Astrocyte (in vitro differentiated cells and primary cell): ENCODE measurements at places on chromosomes 16 and 17.

- H3K27me3 ChIP-seq: no peaks in the 10 kb centered on the region
- DNase-seq: no peak
- peaks cover 32% of the 10 kb centered on the region for H3K4me1 ChIP-seq
- H3K36me3 ChIP-seq: no peaks in the 10 kb centered on the region
- no peak overlapping the region for H3K4me3 ChIP-seq
- no peak overlapping the region for H3K27ac ChIP-seq
Measured at GRCh38 chr16:1184156-1184868, 31.4 kb downstream of the CACNA1H start.

GRCh38 chr17:79624718-79625478 lies 14.0 kb upstream of the RBFOX3 start:
- no peak overlapping the region for H3K4me3 ChIP-seq
- DNase-seq: no peak
- H3K4me1 ChIP-seq: no peaks in the 10 kb centered on the region
- H3K27me3 ChIP-seq: no peaks in the 10 kb centered on the region
- H3K36me3 ChIP-seq: no peaks in the 10 kb centered on the region

- no peak overlapping the region for H3K27ac ChIP-seq
- no peaks in the 10 kb centered on the region for H3K27me3 ChIP-seq
- H3K36me3 ChIP-seq: no peaks in the 10 kb centered on the region
- no peaks in the 10 kb centered on the region for H3K4me1 ChIP-seq
Measured at GRCh38 chr16:19804538-19805323, 79.9 kb downstream of the GPRC5B start.

DNA sequence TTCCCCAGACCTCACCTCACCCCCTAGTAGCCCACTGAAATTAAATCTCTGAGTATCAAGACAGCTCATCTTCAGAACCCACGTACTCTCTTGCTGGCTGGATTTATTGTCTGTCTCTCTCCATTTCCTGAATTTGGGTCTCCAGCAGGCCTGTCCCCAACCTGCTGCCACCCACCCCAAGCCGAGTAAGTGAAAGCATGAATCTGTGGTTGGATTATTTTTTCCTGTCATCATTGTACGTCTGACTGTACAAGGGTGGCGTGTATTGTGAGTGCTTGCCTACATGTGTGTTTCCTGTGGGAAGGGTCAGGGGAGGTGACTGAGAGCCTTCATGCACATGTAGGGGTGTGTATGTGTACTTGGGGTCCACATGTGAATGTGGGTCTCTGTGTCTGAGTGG lies 5.4 kb downstream of the TNP2 start:
- H3K4me1 ChIP-seq: no peaks in the 10 kb centered on the region
- no peak overlapping the region for H3K4me3 ChIP-seq
- no peak overlapping the region for H3K27ac ChIP-seq
- no peak for DNase-seq
- no peaks in the 10 kb centered on the region for H3K36me3 ChIP-seq

GRCh38 chr17:31371511-31372097 lies 19.9 kb upstream of the RAB11FIP4 start:
- H3K4me1 ChIP-seq: peaks cover 5% of the 10 kb centered on the region
- peaks cover 21% of the 10 kb centered on the region for H3K36me3 ChIP-seq
- H3K4me3 ChIP-seq: no peak overlapping the region
- no peak overlapping the region for H3K27ac ChIP-seq

GRCh38 chr17:50627782-50628601 lies 6.7 kb upstream of the ABCC3 start:
- H3K4me1 ChIP-seq: peaks cover 3% of the 10 kb centered on the region
- H3K4me3 ChIP-seq: no peak overlapping the region
- DNase-seq: no peak

GRCh38 chr17:10130677-10131076 lies 67.7 kb downstream of the GAS7 start:
- peaks cover 26% of the 10 kb centered on the region for H3K4me1 ChIP-seq
- no peaks in the 10 kb centered on the region for H3K27me3 ChIP-seq

- no peak overlapping the region for H3K4me3 ChIP-seq
- H3K36me3 ChIP-seq: no peaks in the 10 kb centered on the region
- H3K27me3 ChIP-seq: no peaks in the 10 kb centered on the region
- peaks cover 9% of the 10 kb centered on the region for H3K4me1 ChIP-seq
Measured at GRCh38 chr16:79991969-79992368, 391.4 kb upstream of the MAF start.
